Activated CD4-positive, alpha-beta memory T cell treated with anti-CD3 and anti-CD28 coated beads, Interleukin-2, amount 10 ng/mL, durations not matched to agents 7 days and 5 days (primary cell): ENCODE measurements at places on chromosomes 16 and 17. TPM values are rescaled to one million over a fixed set of nuclear protein-coding genes. Genes with fewer than 3 reads are reported as not detected.

- DNase-seq, result no peak
Measured at GRCh38 chr17:39018267-39019134, 51.3 kb upstream of the FBXO47 start.

DNA sequence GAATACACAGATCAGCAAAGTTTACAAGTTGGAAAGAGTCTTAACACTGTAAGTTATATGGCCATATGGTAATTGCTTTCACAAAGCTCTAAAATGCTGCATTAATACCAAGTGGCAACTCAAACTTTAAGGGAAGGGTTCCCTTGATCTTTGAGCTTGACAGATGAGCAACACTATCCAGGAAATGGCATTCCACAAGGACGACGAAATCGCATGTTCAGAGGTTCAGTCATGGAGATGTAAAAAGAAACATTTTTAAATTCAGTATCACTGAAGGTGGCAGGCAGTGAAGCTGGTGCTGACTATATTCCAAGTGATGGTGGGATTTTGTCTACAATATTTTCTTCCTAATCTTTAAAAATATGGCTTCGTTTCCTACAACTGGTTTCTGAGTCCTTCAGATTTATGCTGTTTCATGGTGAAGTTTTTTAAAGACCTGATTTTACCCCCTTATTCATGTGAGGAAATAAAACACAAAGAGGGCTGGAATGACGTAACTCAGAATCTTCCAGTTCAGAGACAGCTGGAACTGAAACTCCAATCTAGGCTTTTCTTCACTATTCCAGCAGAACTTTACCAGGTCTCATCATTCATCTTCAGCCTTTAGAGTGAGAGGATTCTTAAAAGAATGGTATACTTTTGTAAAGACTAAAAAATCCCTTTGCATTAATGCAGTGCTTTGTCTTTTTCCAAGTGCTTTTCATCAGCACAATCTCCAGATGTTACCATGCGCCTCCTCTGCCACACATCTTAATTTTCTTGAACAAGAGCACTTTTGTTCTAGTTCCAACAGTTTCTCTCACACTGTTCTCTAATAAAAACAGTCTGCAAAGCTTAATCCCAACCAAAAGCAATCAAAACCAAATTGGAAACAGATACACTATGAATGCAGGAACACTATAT is 20.2 kb downstream of the CHCT1 start:
- DNase-seq, result no peak

The CDRT15 gene
- not detected for total RNA-seq

The TP53TG3D gene
- not detected for total RNA-seq

The SLFN14 gene
- total RNA-seq, result not detected

- DNase-seq, result no peak
Measured at GRCh38 chr16:23398987-23399805, 53.8 kb downstream of the COG7 start.

DNA sequence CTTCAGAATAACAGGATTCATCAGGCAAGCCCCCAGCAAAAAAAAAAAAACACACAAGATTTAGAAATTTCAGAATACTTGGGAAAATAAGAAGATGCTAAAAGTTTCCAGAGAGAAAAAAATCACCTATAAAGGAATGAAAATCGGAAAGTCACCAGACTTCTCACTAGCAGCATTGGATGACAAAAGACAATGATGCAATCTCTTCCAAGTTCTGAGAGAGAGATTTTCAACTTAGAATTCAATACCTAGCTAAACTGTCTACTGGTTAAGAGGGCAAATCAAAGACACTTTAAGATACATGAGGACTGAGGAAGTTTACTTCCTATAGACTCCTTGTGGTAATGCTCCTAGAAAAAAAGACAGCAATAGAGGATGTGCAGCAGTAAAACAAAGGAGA is 23.9 kb upstream of the TNS4 start:
- no peak for DNase-seq

The TBX2 gene
- not detected for total RNA-seq

DNA sequence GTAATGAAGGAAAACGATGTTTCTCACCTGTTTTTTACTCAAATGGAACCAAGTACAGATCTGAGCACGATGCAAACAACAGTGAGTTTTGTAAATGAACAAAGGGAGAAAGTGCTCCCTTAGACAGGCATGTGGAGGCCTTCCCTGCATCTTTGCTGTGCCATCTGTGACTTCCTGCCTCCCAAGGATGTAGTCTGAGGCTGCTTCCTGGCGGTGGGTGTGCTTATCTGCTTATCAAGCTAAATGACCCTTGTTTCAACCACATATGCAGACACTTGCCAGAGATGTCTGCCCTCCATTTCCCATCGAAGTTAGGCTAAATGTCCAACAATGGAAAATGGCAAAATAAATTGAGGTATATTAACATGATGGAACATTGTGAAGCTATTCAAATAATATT is 34.6 kb downstream of the RGS9 start:
- DNase-seq, result no peak

- DNase-seq, result no peak
Measured at GRCh38 chr17:17361867-17362539, 58.8 kb downstream of the NT5M start.

The ZFPM1 gene
- 15.7 TPM for total RNA-seq

DNA sequence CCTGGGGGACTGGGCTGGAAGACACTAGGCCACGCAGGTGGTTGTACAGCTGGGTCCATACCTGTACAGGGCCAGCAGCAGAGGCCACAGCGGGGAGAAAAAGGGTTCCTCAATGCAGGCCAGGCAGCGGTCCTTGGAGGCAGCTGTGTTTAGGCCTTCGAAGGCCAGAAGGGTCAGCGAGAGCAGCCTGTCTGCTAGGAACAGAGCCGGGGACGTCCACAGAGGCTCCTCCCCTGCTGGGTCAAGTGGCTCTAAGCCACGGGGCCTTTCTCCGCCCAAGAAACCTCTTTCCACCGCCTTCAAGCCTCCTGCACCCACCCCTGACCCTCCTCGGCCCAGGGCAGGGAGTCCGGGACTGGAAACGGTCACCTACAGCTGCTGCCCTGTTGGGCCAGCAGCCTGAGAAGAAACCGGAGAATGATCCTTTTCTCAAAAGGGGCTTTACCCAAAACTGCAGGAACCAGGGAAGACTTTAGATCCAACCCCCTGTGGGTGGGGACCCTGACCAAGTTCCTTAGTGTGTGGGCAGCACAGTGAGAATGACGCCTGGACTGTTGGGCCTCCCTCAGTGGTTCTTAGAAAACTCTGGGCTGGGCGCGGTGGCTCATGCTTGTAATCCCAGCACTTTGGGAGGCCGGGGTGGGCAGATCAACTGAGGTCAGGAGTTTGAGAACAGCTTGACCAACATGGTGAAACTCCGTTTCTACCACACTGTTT is 8.4 kb upstream of the SPATA2L start:
- no peak for DNase-seq

The NFATC2IP gene
- 96.7 TPM for total RNA-seq
